ENCODE measurements at places on chromosomes 1 and 21.

GRCh38 chr1:118143121-118143520 lies 41.9 kb downstream of the SPAG17 start:
- no peak for DNase-seq

DNA sequence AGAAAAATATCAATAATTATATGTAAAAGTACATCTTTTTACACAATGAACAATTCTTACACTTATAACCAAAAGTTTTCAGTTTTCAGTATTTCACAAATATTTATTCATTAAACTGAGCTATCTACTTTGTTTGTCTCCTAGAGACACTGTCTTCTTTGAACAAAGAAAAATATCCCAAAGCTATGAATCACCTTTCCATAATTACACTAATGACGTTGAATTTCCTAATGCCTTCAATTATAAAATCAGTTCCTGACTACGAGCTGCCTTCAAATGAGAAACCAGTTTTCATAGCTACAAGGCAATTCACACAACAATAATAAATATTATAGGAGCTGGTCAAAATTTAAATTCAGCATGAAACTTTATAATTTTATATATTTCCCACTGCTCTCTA lies 201.8 kb upstream of the BRINP3 start:
- DNase-seq: no peak

- DNase-seq: no peak
Measured at GRCh38 chr1:28371010-28371377, 1.5 kb downstream of the PHACTR4 start.

- DNase-seq: no peak
Measured at GRCh38 chr1:9655836-9656235, 4.3 kb downstream of the PIK3CD start.

GRCh38 chr1:226763905-226764264 lies 24.8 kb upstream of the ITPKB start:
- no peak for DNase-seq

- no peak for DNase-seq
Measured at GRCh38 chr1:248196965-248197364, at the start of gene OR2M3. TSS of gene OR2M3 (plus strand) at chr1:248197265. CDS start at chr1:248203068, 5,803 bp downstream.

DNA sequence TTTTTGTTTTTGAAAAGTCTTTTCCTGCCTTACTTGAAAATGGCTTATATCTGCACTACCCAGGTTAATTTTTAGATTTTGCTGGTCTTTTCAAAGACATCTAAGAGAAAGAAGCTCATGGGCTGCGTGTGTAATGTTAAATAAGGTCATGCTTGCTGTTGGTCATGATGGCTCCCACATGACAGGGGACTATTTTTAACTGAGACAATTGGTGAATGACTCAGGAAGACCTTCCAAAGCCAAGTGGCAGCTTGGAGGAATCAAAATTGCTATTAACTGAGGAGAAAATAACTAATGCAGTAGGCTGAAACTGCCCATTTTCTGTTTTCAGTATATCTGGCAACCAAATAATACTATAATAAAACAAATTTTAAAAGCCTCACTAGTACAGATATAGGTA lies 117.1 kb upstream of the SPAG17 start:
- DNase-seq: no peak

GRCh38 chr1:164977561-164977960 lies 379.0 kb downstream of the LMX1A start:
- DNase-seq: no peak

GRCh38 chr1:211901945-211902344 lies 71.4 kb upstream of the LPGAT1 start:
- no peak for DNase-seq

DNA sequence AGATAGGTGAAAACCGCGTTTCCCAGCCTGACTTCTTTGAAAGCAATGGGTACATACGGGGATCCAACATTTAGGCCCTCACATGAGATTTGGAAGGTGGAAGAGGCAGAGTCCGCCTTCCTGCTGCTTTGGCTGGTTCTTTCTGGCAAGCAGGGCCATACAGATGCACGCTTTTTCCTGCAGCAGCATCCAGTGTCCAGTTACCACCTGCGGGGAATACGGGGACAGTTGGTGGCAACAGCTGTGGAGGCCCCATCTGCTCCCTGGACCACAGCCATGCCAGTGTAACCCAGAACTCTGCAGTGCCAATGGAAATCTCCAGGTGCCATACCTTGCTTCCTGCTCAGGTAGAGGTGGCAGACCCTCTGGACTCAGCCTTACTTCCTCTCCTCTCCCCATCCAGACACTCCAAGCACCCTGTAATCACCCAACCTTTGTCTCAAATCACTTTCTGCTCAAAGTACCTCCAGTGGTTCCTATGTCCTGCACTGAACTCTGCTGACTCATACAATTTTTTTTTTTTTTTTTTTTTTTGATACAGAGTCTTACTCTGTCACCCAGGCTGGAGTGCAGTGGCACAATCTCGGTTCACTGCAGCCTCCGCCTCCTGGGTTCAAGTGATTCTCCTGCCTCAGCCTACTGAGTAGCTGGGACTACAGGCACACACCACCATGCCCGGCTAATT lies 68.3 kb downstream of the SLC16A1 start:
- DNase-seq: no peak

DNA sequence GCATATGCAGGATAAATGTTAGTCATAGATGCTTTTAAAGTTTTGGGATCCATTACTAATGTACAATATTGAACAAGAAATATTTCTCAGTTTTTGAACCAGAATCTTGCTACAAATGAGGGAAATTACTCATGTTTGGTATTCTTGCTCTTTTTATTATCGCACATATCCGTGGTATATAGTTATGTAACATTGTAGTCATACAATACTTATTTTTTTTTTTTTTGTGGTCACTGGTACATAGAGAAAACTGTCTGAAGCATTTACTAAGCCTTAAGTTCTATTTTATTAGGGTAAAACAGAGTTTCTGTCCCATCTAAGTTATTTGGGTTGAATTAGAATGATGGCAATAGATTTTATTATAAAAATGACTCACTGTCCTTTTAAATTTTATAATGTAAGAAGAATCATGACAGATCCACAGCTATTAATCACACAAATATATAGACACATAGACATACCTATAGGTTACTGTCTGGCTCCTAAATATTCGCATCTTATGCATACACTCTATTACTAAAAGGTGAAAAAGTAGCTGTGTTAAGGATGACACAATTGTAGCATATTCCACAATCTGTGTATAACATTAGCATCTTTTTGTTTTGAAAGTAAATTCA lies 18.0 kb upstream of the PRKAA2 start:
- no peak for DNase-seq

GRCh38 chr1:54671985-54672608 lies 30.5 kb downstream of the MROH7 start:
- no peak for DNase-seq

DNA sequence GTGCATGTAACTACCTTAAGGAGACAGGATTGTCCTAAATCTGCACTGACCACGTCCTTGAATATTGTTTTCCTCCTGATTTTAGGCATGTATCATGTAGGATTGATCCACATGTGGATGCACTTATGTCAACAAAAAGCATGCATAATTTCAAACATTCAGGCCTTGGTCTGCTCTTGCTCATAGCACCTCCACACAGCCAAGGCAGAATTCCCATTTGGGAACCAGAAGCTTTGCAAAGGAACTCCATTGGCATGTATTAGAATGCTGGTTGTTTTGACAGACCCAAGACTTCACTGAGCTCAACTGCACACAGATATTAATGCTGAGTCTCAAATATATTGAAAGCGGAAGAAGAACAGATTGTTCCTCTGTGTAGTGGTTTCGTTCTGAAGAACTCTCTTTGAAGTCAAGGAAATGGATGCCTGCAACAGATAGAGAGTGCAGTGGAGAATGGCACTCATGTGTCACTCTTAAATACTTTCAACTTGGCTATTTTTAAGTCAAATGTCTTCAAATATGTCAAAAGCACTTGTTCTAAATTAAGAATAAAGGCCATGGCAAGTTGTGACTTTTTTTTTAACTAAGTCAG lies 387.6 kb downstream of the LTN1 start:
- DNase-seq: no peak

- no peak for DNase-seq
Measured at GRCh38 chr1:76543495-76543894, 323.8 kb upstream of the ST6GALNAC5 start.

DNA sequence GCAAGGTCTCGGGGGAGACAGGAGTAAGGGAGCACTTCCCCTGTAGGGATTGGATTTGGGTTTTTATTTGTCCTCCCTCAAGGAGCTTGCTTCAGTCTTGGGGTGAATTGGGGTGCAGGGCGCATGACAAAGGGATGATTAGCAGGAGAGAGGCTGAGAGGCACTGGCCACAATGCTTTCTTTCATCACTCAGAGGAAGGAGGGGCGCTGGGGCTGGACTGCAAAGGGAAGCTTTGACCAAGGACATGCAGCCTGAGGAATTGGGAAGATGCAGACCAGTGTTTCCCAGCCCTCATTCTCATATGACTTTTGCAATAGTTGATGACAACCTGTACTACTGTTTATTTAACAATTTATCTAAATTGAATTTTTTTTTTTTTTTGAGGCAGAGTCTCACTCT lies 34.1 kb upstream of the PDPN start:
- peak; percentile 62 for DNase-seq
